Common myeloid progenitor, CD34-positive (primary cell): ENCODE measurements at places on chromosomes 2 and 18.

DNA sequence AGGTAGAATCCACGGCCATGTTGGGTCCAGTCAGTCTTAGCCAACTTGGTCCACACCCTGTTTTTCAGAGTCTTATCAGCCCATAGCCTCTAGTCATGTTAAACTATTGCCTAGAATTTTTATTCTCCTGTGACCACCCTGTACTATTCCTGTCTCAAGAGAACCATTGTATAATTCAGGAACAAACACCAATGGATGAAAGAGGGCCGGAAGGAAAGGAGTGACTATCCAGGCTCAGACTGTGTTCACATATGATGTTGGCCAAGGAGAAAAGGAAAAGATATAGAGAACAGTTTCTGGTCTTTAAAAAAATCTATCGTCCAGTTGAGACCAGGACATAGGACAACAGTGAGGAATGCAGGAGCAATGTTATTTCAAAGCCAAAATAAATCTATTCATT lies 82.9 kb upstream of the SETBP1 start:
- no peak for DNase-seq

- DNase-seq, result no peak
Observed at GRCh38 chr2:28021898-28022297, 131.4 kb downstream of the BABAM2 start.

DNA sequence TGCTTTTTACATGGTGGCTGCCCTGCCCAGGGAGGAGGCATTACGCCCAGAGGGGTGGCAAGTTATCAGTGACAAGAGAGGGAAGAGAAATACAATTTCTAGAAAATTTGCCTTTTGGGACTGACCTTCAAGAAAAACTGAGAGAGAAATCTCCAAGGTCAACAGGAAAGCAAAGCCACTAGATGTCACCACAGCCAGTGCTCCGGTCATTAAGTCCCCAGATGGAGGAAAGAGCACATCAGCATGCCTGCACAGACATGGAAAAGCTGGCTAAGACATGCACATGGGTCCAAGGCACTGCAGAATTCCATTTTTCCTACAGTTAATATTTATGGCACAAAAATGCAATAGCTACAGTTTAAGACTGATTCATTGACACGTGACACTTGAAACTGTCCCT lies 21.0 kb downstream of the FHL2 start:
- no peak for DNase-seq

- no peak for DNase-seq
Observed at GRCh38 chr2:32422133-32422532, 65.3 kb downstream of the BIRC6 start.
